ENCODE measurements at places on chromosomes 16 and 17. TPM values are rescaled to one million over a fixed set of nuclear protein-coding genes. Genes with fewer than 3 reads are reported as not detected.
A peak's percentile ranks its signal among the peaks of the same experiment; 100 is the strongest.

DNA sequence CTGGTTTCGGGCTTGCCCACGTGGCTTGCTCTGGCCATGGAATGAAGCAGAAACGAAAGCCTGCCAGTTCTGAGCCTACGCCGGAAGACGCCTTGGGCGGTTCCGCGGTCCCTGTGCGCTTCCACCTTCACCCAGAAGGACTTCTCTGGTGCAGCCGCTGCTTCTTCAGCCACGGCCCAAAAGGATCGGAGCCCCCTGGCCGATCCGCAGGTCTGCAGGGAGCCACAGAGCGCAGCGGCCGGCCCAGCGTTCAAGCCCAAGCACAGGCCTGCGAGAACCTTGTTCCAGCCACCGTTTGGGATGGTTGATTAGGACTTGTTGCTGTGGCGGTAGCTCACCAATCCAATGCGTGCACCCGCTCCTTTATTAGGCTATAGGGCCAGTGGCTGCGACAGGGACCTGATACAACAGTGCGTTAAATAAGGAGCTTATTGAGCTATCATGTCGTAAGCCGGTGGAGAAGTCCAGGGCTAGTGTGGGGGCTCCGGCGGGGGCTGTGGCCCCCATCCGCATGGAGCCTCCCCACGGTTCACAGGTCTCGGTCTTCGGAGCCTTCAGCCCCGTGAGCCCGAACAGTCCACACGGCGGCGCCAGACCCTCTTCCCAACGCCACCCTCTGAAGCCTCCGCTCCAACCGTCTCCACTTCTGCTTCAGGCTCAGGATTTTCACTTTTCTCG lies 10.2 kb upstream of the MPP2 start:
- H3K36me3 ChIP-seq, result no peaks in the 10 kb centered on the region
- no peak overlapping the region for H3K4me3 ChIP-seq
- no peak overlapping the region for H3K27ac ChIP-seq
- H3K4me1 ChIP-seq, result no peaks in the 10 kb centered on the region
- peak; percentile 45 for DNase-seq

GRCh38 chr16:89949121-89949742 lies 677 bp downstream of the DEF8 start:
- peaks cover 4% of the 10 kb centered on the region for H3K4me1 ChIP-seq
- peak overlapping the region; percentile 52 for H3K4me3 ChIP-seq
- no peak for DNase-seq
- no peaks in the 10 kb centered on the region for H3K36me3 ChIP-seq
- no peak overlapping the region for H3K27ac ChIP-seq

DNA sequence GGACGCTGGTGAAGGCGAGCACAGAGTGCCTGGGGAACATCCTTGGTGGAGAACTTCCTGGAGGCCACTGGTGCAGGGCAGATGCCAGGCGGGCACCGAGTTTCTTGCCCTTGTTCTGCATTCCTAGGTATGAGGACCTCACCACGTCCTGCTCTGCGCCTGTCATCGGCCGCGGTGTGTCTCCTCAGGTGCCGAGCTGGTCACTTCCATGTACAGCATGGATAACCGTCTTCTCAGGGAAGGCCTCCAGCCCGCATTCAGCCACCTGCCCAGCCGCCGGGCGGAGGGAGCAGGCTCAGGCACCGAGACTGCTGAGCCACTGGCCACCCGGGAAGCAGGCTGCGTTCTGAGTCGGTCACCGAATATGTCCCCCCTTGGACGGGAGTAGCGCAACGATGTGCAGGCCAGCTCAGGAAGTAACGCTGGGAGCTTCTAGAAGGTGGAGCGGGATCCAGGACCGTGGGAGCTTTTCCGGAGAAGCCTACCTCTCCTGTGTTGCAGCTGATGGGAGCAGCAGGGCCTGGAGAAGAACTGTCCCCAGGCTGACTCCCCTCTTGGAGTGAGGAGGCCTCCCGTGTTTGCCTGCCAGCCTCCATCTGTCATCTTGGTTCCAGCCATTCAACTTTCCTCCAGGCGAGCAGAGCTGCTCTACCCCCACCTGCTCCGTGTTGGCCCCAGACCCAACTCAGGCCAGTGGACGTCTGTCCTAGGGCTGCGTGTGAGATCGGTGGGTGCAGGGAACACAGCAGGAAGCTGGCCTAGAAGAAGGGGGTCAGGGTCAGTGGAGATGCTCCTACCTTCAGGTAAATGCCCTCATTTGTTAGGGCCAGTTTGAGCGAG lies 2.1 kb upstream of the BAIAP2 start:
- no peak overlapping the region for H3K27ac ChIP-seq
- no peaks in the 10 kb centered on the region for H3K27me3 ChIP-seq
- H3K4me1 ChIP-seq, result peaks cover 11% of the 10 kb centered on the region
- H3K4me3 ChIP-seq, result no peak overlapping the region
- H3K36me3 ChIP-seq, result no peaks in the 10 kb centered on the region
- no peak for DNase-seq

The CNGB1 gene
- total RNA-seq, result not detected

The ZP2 gene
- not detected for total RNA-seq

GRCh38 chr16:46748775-46749705 lies 896 bp upstream of the MYLK3 start:
- peak overlapping the region; percentile 100 for H3K27ac ChIP-seq
- peaks cover 79% of the 10 kb centered on the region for H3K4me1 ChIP-seq
- no peaks in the 10 kb centered on the region for H3K27me3 ChIP-seq
- peak overlapping the region; percentile 17 for H3K4me3 ChIP-seq

The KREMEN2 gene
- total RNA-seq, result 3.9 TPM

- no peak overlapping the region for H3K27ac ChIP-seq
- H3K36me3 ChIP-seq, result no peaks in the 10 kb centered on the region
- H3K27me3 ChIP-seq, result no peaks in the 10 kb centered on the region
- peaks cover 5% of the 10 kb centered on the region for H3K4me1 ChIP-seq
- no peak for DNase-seq
Measured at GRCh38 chr17:8212312-8213180, 2.2 kb upstream of the AURKB start.
